Activated CD4-positive, alpha-beta T cell treated with anti-CD3 and anti-CD28 coated beads for 24 hours (primary cell): ENCODE measurements at places on chromosomes 11 and 22.

GRCh38 chr11:73210916-73211667 lies 7.0 kb upstream of the P2RY2 start:
- DNase-seq = no peak

DNA sequence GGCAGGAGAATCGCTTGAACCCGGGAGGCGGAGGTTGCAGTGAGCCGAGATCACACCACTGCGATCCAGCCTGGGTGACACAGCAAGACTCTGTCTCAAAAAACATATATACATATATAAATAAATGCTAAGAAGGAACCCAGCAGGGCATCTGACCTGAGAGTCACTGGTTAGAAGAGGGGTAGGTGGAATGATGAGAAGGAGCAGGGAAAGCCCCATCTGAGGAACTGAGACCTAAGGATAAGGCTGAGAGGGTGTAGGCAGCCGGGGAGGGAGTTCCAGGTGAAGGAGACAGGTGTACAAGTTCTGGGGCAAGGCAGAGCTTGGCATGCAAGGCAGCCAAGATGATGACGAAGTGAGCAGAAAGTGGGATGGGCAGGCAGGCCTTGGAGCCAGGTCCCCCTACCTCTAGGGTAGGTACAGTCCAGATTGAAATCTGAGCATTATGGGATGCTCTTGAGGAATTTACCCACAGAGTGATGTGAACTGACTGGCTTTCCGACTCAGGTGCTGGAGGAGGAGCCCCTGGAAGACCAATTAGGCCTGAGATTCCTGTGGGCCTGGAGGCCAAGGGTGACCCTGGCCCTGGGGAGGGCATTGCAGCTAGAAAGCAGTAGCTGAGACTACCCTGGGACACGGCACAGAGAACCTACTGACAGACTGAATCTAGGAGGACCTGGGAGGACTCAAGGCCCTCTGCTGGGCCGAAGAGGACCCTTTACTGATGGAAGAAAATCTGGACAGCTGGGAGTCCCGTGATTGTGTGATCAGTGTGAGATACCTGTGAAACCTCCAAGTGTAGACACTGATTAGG lies 22.8 kb downstream of the KLHL22 start:
- DNase-seq = no peak

- no peak for DNase-seq
These were observed 8.1 kb downstream of the CDKN1C start for GRCh38 chr11:2877474-2877873.

DNA sequence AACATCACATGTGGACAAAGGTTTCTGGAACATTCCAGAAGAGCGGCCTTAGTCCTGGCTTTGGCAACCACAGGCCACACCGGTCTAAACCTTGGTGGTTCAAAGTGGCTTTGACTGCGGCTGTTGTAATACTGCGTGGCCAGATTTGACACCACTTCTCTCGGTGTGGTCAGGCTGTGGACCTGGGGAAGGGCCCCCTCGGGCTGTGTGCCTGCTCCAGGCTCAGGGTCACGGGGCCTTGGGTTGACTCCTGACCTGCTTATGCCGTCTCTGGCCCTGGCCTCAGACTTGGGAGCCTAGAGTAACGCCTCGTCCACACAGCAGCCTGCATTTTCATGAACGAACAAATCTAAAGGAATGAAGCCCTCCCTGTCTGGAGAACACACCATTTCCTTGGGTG lies 118.0 kb downstream of the PHF21B start:
- no peak for DNase-seq

DNA sequence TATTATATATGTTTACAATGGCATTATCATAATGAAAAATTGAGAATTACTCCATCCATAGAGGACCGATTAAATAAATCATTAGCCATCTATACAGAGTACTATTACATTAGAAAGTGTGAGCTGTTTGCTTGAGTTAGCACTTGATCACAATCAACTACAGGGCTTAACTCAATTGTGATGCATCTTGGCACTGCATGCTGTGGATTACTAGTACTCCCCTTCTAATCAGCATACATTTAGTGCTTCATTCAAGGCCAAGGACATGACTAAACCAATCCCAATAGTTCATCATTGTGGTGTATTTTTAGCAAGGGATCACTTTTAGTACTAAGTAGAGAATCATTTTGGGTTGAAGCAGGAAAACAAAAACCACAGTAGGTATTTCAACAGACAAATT lies 23.5 kb upstream of the ARHGAP42 start:
- DNase-seq = no peak

GRCh38 chr22:24323233-24323632 lies 52.6 kb downstream of the SPECC1L start:
- no peak for DNase-seq

GRCh38 chr22:28406246-28406645 lies 273.4 kb downstream of the TTC28 start:
- DNase-seq = no peak

- no peak for DNase-seq
These were observed 6.3 kb downstream of the CABP7 start for GRCh38 chr22:29726106-29726505.

GRCh38 chr11:45179686-45180178 lies 33.3 kb downstream of the PRDM11 start:
- no peak for DNase-seq

- DNase-seq = no peak
These were observed 27.6 kb downstream of the RCOR2 start for GRCh38 chr11:63889344-63889743.

GRCh38 chr11:37533087-37533486 lies 935.1 kb upstream of the RAG2 start:
- no peak for DNase-seq

DNA sequence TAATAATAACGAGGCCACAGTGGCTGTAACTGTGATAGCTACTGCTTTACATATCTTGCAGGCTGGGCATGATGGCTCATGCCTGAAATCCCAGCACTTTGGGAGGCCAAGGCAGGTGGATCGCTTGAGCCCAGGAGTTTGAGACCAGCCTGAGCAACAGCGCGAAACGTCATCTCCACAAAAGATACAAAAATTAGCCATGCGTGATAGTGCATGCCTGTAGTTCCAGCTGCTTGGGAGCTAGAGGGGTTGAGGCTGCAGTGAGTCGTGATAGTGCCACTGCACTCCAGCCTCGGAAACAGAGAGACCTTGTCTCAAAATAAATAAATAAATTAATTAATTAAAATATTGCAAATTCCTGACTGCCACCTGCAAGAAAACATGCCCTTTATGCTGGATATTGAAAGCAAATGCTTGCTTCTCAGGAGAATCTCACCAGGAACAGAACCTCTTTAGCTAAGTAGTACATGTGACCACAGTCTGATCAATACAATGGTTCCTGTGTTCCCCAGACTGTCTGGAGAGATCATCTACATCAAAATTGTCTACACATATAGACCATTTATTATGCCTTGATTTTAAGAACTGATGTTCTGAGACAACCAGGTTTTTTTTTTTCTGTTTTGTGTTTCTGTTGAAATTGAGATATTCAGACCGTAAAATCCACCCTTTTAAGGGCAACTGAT lies 6.3 kb downstream of the ZBTB3 start:
- no peak for DNase-seq

- no peak for DNase-seq
These were observed 12.7 kb upstream of the SEPTIN5 start for GRCh38 chr22:19701420-19702145.

DNA sequence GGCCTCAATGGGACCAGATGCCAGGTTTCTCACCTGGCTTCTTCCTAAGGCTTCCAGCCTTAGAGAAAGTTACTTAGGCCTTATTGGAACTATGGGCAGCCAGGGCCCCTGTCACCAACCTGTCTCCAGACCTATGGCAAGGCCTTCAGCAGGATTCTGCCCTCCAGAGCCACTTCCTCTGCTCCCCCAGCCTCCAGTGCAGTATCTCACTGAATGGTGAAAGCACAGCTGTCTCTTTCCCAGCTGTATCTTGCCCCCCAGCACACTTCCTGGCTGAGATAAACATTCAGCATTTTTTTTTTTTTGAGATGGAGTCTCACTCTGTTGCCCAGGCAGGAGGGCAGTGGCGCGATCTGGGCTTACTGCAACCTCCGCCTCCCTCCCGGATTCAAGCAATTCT lies 1.5 kb downstream of the SLC2A11 start:
- no peak for DNase-seq

DNA sequence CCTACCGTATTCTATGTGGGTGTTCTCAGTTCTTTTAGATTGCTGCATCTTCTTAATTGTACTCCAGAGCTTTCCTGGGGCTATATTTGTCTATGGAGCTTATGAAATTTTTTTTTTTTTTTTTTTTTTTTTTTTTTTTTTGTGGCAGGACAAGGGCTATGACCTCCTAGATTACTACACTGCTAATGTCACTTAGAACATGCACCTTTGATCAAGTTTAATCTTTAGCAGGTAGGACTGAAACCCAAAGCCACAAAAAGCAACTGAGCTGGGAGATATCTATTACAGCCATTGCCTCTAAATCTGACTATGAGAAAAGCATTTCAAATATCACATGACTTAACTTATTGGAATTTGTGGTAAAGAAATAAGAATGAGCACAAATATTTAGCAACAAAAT lies 21.7 kb upstream of the ABTB2 start:
- DNase-seq = no peak

- DNase-seq = no peak
These were observed 29.7 kb downstream of the NFRKB start for GRCh38 chr11:129865701-129866100.

DNA sequence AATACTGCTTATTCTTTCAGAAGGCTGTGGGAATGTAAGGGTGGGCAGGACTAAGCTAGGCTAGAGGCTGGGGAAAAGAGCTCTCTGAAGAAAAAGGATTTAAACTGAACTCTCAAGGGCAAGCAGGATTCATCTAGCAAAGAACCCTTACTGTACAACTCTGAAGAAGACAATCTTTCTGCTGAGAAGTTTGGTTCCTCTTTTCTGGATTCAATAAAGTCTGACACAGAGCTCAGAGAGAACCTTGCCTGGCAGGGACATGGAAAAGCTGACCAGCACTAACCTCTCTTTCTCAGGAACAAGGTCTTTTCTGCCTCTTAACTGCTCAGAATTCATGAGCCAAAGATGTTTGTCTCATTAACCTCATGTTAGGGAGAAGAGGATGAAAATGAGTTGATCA lies 388.4 kb upstream of the DDI1 start:
- no peak for DNase-seq

DNA sequence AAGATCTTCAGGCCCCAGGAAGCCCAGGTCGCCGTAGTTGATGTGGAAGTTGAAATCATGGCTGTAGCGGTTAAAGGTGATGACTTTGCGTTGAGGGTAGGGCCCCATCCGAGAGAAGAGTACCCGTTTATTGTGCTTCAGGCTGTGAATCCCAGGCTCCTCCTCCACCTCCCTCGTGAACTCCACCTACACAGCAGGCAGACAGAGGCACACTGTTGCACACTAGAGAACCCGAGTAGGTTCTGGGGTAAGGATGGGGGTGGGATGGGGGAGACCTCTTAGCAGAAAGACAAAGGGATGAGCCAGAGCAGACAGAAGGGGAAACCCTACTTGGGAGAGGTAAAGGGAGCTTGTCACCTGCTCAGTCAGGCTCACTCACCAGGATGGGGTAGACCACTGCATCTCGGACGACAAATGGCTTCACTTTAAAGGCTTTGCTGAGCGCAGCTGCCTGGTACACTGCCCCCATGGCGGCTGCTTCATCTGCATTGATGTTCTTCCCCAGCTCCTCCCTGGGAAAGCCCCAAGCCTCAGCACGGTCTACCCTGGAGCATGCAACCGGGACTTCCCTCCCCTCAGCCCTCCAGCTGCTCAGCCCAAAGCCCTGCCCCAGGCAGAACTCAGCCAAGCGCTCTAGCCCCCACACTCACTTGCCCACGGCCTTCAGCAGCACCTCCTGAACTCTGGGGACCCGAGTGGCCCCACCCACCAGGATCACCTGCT lies 5.4 kb downstream of the HYOU1 start:
- no peak for DNase-seq

- DNase-seq = no peak
These were observed 34.4 kb upstream of the CALCB start for GRCh38 chr11:15038963-15039362.

- DNase-seq = no peak
These were observed 114.3 kb downstream of the CD44 start for GRCh38 chr11:35253237-35253636.

- DNase-seq = no peak
These were observed 6.1 kb upstream of the PNPLA3 start for GRCh38 chr22:43917521-43917920.

DNA sequence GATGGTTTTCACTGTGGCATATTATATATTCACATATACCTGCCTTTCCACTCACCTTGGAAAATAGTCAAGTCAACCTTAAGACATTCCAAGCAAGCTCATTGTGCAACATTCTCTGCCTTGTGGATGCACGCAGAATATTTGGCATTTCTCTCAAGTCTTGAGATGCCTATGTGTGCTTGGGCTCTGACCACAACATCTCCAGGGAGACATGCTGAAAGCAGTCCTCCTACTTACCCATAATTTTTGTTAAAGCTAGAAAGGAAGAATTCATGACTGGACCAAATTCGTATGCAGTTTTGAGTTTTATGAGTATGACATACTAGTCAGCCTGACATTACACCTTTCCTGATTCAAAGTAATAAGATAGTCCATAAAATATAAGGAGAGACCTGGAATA lies 684.0 kb downstream of the OPCML start:
- DNase-seq = no peak

- DNase-seq = no peak
These were observed 77.5 kb upstream of the BID start for GRCh38 chr22:17851759-17852158.

DNA sequence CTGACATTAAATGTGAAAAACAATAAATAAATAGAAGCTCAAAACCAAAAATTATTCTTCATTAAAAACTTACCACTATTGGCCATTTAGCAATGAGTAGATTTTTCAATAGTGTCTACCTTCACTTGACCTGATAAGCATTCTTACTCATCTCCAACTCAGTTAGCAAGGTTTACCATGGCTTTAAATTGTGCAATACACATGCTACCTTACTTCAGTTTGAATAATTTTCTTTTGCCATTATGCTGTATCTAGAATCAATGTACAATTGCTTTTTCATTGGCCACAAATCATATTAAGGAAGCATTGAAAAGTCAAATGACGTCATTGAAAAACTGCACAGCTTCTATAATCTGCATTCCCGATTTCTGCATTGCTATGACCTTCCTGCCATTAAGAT lies 64.9 kb downstream of the SVIP start:
- DNase-seq = no peak

- no peak for DNase-seq
These were observed 16.4 kb upstream of the MFNG start for GRCh38 chr22:37502342-37503182.

GRCh38 chr22:37911697-37912096 lies 5.6 kb downstream of the MICALL1 start:
- DNase-seq = no peak
